Stimulated activated CD4-positive, alpha-beta T cell treated with anti-CD3 and anti-CD28 coated beads, TNF-alpha, amount 100 ng/mL, for 4 hours (primary cell): ENCODE measurements at places on chromosomes 11 and 22.

GRCh38 chr11:132685174-132685611 is 847.1 kb downstream of the OPCML start:
- no peak for DNase-seq

DNA sequence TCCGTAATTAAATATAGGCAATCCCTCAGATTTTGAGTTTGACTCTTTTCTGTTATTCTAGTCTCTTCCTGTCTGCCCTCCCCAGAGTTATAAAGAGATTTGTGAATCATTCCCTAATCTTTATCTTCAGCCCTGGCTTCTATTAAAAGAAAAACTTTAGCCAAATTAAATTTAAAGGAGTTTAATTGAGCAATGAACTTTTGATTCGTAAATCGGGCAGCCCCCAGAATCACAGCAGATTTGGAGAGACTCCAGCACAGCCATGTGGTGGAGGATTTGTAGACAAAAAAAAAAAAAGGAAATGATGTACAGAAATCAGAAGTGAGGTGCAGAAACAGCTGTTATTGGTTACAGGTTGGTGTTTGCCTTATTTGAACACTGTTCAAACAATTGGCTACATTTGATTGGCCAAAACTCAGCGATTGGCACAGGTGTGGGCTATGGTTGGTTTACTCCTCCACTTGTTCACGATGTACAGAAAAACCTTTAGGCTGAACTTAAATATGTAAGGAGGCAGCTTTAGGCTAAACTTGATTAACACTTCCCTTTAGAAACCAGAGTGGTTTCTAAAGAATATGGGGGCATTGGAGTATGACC is 2.3 kb upstream of the ALKBH8 start:
- DNase-seq = no peak

DNA sequence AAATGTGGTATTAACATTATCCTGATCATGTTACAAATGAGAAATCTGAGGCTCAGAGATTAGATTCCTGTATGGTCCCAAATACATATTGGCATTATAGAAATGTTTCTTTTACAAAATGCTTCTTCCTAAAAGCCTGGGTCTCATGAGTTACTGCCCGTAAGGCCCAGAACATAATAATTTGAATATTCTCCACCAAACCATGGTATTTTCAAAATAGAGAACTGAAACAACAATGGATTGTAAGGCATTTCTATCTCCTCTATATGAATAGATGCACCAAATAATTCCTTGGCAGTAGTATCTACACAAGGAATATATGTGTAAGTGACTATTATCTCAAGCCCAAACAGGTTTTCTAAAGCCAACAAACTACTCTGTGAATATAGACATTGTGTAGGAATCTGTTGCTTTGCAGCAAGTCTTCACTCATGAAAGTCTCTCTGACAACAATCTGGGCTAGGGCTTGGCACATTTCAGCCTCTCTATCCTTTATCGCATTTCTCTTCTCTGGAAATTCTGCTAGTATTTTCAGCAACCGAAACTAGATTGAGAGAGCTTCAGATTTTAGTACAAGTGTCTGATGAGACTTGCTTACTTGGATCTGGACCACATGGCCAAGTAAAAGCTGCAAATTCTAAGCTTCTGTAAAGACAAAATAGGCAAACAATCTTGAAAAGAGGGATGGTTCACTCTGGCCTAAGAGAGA is 112.8 kb upstream of the ARHGAP20 start:
- no peak for DNase-seq

GRCh38 chr11:36258730-36259360 is 30.4 kb downstream of the COMMD9 start:
- no peak for DNase-seq

GRCh38 chr11:121437018-121437685 is 15.0 kb upstream of the SORL1 start:
- no peak for DNase-seq

- no peak for DNase-seq
Observed at GRCh38 chr22:44279069-44279360, 33.7 kb downstream of the SHISAL1 start.

GRCh38 chr11:27184458-27185312 is 144.1 kb downstream of the BBOX1 start:
- no peak for DNase-seq

- DNase-seq = no peak
Observed at GRCh38 chr22:47808236-47808635, 1045.8 kb downstream of the TBC1D22A start.

DNA sequence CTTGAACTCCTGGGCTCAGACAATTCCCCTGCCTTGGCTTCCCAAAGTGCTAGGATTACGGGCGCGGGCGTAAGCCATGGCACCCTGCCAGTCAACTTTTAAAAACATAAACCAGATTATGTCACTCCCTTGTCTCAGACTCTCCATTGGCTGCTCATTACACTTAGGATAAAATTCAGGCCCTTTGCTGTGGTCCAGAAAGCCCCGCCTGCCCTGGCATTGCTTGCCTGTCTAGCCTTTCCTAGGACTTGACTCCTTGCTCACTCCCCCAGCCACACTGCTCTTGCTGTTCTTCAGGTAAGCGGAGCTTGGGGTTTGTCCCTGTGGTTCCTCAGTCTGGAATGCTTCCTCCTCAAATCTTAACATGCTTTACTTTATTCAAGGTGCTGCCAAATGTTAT is 30.5 kb downstream of the DIXDC1 start:
- no peak for DNase-seq

DNA sequence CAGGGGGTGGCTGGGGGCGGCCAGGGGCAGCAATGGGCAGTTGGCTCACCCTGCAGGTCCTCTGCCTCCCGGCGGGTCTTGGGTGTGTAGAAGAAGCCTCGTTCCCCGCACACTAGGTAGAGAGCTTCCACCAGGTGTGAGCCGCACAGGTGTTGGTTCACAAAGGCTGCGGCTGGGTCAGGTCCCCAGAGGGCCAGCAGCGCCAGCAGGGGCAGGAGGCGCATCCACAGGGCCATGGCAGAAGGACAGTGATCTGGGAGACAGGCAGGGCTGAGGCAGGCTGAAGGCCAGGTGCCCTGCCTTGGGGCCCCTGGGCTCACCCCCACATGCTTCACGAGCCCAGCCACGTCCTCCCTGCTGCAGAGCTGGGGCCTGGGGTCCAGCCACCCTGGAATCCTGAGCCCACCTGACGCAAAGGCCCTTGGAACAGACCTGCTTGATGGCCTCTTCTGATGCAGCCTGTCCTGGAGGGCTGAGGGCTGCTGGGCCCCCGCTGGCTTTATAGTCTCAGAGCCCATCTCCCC is at the start of gene INS:
Gene INS (minus strand): TSS at position 474 of the 524 bp plus-strand sequence. CDS start 238 bp downstream, at position 236.
- no peak for DNase-seq

GRCh38 chr22:38947321-38948140 is 9.9 kb upstream of the APOBEC3A start:
- DNase-seq = no peak

DNA sequence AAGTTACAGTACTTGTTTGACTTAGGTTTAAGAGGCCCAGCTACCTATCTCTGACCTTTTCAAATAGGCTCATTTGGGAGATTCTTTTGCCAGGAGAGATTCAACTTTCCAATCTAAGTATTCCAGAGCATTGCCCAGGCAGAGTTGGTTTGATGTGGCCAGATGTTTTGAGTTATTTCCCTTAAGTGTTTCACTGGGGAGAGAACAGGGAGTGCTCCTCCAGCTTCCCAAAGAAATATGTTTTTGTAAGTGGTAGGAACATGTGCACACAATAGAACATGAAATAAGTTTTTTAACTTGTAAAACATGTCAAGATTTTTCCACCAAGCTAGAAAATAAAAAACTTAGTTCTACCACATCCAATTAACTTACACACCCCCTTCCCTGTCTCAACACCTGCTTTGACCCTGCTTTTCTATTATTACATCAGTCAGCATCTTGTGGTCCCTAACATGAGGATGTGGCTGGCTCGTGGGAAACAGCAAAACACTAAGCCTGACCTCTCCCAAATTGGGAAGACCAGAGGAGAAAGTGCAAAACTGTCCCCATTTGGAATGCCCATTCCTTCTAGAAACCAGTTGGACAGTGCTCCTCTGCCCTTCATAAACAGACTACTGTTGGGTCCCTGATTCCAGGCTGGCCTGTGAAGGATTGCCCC is 70.4 kb upstream of the RASSF10 start:
- DNase-seq = no peak

- no peak for DNase-seq
Observed at GRCh38 chr11:76629853-76630599, 40.5 kb downstream of the LRRC32 start.

DNA sequence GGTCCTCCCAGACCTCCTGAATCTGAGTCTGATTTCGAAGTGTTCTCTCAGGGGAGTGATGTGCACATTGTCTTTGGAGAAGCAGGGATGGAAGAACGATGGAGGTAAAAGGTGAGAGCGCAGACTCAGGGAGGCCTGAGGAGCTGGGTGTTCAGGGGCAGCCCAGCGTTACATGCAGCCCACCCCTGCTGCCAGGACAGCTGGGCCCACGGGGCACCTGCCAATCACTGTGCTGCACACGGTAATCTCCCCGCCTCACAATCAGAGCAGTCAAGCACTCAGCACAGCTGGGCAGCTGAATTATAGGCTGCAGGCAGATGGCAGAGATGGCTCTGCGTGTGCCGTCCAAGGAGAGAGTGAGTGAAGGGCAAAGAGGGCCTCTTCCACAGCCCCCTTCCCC is 17.9 kb upstream of the HTR3A start:
- DNase-seq = no peak

DNA sequence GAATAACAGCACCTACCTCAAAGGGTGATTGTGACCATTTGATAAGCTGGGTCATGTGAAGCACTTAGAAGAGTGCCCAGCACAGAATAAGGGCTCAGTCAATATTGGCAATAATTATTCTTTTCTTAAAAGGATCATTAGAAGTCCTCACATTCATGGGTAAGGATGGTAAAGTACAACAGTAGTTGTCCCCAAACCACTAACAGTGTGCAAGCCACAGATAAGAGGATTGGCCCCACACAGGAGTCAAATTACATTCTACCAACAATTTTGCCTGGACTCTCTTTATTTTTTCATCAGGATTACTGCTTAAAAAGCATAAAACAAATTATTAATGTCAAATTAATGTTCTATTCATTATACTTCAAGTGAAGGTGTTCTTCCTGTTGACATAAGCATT is 271.5 kb upstream of the PDGFD start:
- DNase-seq = no peak

GRCh38 chr11:125271483-125272091 is 107.0 kb downstream of the PKNOX2 start:
- DNase-seq = no peak

DNA sequence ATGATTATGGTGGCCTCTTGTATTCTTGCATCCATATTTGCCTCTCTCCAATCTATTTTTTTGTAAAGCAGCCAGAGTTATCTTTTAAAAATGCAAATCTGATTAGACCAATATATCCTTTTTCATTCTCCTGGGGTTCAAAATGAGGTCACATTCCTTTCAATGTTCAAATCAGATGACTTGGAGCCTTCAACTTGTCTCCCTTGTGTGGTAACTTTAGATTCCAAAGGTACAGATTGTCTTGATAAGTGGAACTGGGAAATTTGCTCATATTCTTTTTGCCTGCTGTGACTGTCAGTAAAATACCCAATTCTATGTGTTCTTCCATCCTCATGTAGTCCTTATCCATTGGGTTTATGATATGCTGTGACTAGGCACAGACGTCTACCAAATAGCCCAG is 15.1 kb upstream of the CAPRIN1 start:
- DNase-seq = no peak

GRCh38 chr11:35826949-35827348 is 116.9 kb upstream of the LDLRAD3 start:
- no peak for DNase-seq
